NCI-H526 (cell line): ENCODE measurements at places on chromosomes 12 and 14.

DNA sequence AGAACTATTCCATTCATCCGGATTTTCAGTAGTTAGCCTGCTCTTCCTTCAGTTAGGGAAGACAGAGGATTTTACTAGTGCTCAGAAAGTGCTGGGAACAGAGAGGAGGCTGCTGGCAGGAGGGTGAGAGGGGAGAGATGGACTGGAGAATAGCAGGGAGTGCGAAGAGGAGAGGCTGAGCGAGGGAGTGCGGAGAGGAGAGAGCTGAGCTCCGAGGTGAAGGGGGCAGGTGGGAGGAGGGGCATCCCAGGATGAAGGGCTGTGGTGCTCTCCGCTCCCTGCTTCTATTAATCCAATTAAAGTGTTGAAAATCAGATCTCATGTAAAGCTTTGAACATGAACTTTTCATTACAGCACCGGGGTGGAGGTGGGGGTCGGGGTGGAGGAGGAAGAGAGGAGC lies 20.4 kb upstream of the SMOC1 start:
- DNase-seq, result no peak

- DNase-seq, result no peak
Observed at GRCh38 chr12:25384893-25385248, 134.1 kb upstream of the KRAS start.

GRCh38 chr12:121805171-121806008 lies 1.6 kb downstream of the SETD1B start:
- DNase-seq, result no peak

GRCh38 chr12:25839470-25839869 lies 119.0 kb upstream of the RASSF8 start:
- DNase-seq, result peak; percentile 41

DNA sequence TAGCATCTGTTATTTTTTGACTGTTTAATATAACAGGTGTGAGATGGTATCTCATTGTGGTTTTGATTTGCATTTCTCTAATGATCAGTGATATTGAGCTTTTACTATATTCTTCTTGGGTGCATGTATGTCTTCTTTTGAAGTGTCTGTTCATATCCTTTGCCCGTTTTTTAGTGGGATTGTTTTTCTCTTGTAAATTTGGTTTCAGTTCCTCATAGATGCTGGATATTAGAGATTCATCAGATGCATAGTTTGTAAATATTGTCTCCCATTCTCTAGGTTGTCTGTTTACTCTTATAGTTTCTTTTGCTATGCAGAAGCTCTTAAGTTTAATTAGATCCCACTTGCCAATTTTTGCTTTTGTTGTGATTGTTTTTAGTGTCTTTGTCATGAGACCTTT lies 48.9 kb upstream of the NEDD1 start:
- DNase-seq, result no peak
